ENCODE measurements at places on chromosomes 12 and 14.

- no peak for DNase-seq
Observed at GRCh38 chr14:54322701-54323337, 74.0 kb upstream of the CDKN3 start.

GRCh38 chr14:78029601-78030372 is 140.4 kb upstream of the NRXN3 start:
- DNase-seq = no peak

DNA sequence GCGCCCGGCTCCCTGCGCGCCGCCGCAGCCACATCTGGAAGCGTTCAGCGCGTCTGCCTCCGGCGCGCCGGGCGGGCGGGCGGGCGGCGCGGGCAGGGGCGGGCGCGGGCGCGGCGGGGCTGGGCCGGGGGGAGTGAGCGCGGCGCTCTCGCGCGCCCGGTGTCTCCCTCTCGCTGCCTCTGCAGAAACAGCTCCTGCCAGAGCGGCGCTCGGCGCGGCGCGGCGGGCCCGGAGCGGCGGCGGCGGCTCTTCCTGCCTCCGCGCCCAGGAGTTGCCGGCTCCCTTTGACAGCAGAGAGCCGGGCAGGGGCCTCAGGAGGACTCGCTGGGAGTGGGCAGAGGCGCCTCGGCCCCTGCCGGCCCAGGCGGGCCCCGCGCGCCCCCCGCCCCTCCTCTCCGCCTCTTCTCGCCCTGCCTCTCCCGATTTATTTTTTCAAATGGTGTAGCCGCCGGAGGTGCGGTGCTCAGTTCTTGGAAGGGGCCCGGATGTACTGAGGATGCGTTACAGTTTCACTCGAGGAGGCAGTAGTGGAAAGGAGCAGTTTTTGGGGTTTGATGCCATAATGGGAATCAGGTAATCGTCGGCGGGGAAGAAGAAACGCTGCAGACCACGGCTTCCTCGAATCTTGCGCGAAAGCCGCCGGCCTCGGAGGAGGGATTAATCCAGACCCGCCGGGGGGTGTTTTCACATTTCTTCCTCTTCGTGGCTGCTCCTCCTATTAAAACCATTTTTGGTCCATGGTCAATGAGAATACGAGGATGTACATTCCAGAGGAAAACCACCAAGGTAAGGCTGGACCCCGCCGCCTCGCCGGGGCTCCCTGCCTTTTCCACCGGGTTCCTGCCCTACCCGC is at the start of gene CACNA1C:
Gene CACNA1C, plus strand, starts transcription at position 162 of the 853 bp plus-strand sequence. Its CDS starts 576 bp downstream, at position 738.
- DNase-seq = no peak

GRCh38 chr14:34568803-34569202 is 29.3 kb upstream of the EAPP start:
- no peak for DNase-seq

DNA sequence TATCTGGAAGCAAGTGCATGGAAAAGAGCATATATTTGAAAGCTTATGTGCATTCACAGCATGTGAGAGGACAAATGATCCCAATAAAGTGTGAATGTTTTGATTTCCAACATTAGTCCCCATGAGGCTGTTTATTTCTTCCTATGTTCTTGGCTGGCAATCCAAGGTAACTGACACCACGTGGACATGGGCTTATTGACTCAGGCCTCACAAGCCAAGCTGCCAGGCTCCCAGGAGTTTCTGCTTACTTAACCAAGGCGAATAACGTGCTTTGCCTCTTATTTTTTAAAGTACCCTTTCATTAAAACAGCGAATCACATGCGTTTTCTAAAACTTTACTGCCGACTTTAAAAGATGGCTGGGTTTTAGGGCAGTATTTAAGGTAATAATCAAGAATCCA is 441.7 kb downstream of the FUT8 start:
- no peak for DNase-seq

GRCh38 chr12:57620936-57621496 is 9.8 kb downstream of the ARHGEF25 start:
- DNase-seq = no peak

DNA sequence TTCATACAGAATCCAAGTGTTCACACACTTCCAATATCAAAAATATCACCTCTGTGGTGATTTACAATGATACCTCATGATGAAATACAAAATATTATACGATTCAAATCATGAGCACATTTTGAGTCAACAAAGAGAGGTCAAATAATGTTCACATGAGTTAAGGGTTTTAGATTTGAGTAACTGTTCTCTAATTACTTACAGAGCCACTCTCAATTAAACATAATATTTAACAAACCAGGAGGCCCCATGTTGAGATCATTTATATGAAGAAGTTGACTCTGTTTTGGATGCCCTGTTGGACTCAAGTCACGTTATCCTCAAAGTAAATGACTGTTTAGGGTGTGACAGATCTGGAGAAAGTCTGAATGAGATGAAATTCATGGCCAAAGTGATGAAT is 53.5 kb downstream of the NUAK1 start:
- no peak for DNase-seq

GRCh38 chr12:54701940-54702592 is 53.9 kb upstream of the DCD start:
- DNase-seq = no peak

Measured in kidney epithelial cell (primary cell).